Retinal pigment epithelial cell (primary cell): ENCODE measurements at places on chromosomes 13 and 19.

DNA sequence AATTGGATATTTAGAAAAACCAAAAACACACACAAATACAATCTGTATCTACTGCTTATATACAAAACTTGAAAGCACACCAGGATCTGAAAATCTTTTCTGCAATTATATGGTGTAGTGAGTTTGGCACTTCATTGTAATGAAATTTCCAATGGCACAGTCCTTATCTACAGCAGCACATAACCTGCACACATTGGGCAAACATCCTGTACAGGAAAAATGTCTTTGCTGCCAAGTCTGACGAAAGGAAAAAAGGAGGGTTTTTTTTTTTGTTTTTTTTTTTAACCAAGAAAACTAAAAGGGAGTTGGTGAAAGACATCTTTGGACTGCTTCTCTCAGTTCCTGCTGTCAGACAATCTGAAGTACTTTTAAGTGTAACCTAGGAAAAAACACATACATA, 107.8 kb downstream of the FOXO1 start:
- no peak for DNase-seq

DNA sequence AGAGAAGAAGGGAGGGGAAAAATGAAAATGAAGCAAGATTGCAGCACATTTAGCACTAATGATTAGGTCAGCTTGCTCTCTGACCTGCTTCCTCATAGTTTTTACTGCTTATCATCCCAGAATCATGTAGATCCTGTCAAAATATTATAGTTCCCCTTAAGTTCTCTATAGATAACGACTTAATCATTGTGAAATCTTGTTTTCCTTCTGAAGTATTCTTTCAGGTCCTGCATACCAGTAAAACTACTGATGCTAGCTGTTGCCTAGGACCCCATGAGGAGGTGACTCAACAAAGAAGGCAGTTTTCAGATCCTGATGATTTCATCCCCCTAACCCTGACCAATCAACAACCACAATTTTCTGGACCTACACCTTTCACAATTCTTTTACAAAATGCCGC, 1131.7 kb downstream of the SLITRK5 start:
- DNase-seq, result no peak

GRCh38 chr19:40908976-40909375, 26.9 kb upstream of the CYP2A7 start:
- no peak for DNase-seq

DNA sequence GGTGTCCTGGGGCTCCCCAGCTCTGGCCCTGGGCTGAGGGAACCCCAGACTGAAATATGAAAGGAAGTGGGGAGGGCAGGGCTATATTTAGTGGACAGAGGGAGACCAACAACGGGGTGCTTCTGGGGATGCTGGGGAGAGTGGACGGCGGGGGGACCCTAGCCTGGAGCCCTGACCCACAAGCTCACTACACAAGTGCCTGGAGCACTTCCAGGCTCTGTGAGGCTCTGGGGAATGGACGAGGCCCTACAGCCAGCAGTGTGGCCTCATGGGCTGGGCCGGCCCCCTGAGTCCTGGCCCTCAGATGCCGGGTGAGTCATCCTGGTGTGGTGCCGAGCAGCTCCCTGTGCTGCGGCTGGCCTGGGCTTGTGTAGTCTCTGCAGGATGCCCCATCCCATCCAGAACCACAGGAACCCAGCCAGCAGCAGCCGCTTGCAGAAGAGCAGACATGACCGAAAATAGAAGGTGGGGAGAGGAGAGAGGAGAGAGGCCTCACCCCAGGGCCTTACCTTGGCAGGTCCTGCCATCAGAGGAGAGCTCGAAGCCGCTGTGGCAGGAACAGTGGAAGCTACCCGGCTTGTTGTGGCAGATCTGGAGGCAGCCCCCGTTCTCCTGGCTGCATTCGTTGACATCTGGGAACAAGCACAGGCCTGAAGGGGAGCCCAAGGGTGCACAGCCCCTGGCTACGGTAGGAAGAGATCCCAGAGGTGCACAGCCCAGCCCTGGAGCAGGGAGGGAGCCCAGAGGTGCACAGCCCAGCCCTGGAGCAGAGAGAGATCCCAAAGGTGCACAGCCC, 26.1 kb downstream of the GAS6 start:
- peak; percentile 83 for DNase-seq

- no peak for DNase-seq
Measured at GRCh38 chr13:39571502-39572092, 31.4 kb downstream of the LHFPL6 start.

DNA sequence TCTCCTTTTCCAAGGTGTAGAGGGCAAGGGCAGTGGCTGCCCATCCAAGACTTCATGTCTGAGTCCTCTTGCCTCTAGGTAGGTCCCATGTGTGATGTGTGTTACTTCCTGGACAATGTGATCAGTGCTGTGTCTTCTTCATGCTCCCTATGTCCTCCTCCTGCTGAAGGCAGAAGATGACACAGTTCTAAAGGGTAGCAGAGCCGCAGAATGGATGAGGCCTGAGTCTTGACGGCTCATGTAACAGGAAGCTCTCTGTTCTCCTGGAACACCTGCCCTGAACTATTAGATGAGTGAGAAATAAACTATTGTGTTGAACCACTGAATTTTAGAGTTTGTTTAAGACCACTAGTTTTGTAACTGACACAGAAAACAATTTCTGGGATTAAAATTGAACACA, 165.9 kb downstream of the NDFIP2 start:
- no peak for DNase-seq

- no peak for DNase-seq
Measured at GRCh38 chr13:112803422-112803821, 113.6 kb downstream of the ATP11A start.

DNA sequence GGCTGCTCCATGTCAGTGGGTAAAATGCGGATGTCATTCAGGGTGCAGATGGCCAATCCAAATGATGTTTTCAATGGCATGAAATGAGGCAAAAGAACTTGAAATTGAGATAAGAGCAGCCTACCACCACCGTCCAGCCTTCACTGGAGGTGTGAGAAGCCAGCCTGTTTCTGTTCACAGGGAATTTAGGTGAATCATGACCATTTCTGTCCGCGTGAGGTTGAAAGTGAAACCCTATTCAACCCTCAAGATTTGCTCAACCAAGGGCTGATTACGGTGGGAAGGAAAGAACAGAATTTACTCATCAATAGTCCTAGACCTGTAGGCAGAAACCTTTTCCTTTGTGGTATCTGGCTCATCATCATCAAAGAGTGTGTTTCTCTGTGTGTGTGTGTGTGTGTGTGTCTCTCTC, 370.7 kb downstream of the COG6 start:
- DNase-seq, result no peak

GRCh38 chr13:60431108-60431700, 34.2 kb downstream of the TDRD3 start:
- peak; percentile 21 for DNase-seq
